AG04450 (cell line): ENCODE measurements at places on chromosomes 2 and 18.

GRCh38 chr2:99112617-99113016, 28.9 kb upstream of the C2orf15 start:
- DNase-seq, result no peak

DNA sequence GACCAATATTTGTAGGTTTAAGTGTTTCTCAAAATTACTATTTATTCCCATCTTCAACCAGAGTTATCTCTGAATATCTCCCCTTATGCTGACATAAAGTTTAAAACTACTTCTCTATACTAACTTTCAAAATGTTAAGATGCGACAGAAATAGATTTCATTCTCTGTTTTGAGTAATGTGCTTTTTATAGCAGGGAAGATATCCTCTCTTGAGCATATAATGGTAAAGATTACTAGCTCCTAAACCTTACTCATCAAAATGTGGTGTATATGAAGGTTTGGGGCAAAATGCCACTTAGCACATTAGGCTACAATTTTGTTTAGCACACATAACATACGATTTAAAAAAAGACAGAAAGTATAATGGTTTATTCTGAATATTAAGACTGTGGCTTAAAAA, 54.4 kb downstream of the CWC22 start:
- DNase-seq, result no peak

DNA sequence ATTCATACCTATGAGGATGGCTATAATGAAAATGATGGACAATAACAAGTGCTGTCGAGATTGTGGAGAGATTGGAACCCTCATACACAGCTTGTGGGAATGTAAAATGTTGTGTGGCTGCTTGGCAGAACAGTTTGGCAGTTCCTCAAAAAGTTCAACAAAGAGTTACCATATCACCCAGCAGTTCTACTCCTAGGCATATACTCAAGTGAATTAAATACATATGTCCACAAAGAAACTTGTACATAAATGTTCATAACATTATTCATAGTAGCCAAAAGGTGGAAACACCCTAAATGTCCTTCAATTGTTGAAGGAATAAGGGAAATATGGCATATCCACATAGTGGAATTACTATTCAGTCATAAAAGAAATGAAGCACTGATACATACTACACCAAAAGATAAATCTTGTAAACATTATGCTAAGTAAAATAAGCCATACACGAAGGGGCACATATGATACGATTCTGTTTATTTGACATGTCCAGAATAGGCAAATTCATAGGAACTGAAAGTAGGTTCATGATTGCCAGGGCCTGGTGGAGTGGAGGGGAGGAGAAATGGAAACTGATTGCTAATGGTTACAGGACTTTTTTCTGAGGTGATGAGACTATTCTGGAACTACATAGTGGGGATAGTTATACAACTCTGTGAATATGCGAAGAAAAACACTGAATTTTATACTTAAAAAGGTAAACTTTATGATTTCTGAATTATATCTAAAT, 92.1 kb downstream of the ADAM23 start:
- no peak for DNase-seq

GRCh38 chr18:79070486-79070885, 1.3 kb downstream of the ATP9B start:
- no peak for DNase-seq

DNA sequence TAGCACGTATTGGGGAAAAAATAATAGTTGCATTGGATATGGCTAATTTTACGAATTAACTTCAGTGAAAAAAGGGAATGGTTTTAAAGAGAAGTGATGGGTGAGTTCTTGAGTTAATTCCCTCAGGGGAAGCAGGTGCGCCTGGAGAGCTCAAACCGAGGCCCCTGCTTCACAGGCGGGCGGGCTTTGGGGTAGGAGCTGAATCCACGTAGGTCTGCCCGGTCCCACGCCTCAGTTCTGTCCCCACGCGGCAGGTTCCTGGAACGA, 44.1 kb downstream of the GORASP2 start:
- no peak for DNase-seq

DNA sequence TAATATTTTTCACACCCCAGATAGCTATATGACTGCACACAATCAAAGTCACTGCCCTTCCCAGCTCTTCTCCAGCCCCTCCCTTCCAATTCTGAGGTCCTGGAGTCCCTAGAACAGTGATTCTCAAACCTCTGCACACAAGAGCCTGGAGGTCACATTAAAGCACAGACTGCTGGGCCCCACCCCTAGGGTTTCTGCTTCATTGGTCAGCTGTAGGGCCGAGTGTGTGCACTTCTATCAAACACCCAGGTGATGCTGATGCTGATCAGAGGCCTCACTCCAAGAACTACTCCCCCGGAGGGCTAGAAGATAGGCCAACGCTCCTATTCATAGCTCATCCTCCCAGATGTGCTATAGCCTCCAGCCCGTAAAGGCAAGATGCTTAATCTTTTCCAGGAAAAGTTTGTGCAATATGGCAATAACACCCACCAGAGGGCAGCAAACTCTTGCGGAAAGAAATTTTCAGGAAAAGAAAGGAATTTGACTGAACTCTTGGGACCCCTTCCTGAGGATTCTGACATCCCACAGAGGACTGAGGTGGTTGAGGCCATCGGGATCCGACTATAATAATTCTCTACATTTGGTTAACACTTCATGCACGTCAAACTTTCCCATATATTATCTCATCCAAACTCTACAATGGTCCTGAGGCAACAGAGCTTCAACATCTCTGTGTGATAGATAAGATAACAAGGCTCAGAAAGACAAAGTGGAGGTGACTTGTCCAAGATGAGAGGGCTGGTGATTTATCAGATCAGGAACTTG, 194.2 kb upstream of the PKDCC start:
- peak; percentile 39 for DNase-seq

- no peak for DNase-seq
Measured at GRCh38 chr2:19851116-19851695, 50.6 kb downstream of the TTC32 start.
